Diencephalon (tissue), 1 donor: ENCODE measurements at places on chromosomes 3 and 15. TPM values are rescaled to one million over a fixed set of nuclear protein-coding genes. Genes with fewer than 3 reads are reported as not detected.

Gene MAPKBP1
- total RNA-seq = 36.9 TPM

Gene CHL1
- total RNA-seq = 745 TPM

Gene ITIH3
- total RNA-seq = not detected

Gene LRRC31
- not detected for total RNA-seq

Gene GPR87
- not detected for total RNA-seq

Gene MCCC1
- 36.7 TPM for total RNA-seq

Gene UBE2E2
- 46.4 TPM for total RNA-seq

Gene TTLL13
- total RNA-seq = not detected

Gene CELF6
- 19.8 TPM for total RNA-seq

Gene TMEM212
- total RNA-seq = not detected

Gene CCDC13
- total RNA-seq = 5.1 TPM

Gene RBP2
- total RNA-seq = not detected

Gene GPR149
- 22.1 TPM for total RNA-seq

Gene SOX2
- total RNA-seq = 188 TPM

Gene GPX1
- total RNA-seq = 79.1 TPM

Gene IL5RA
- 11.1 TPM for total RNA-seq

Gene PLS1
- total RNA-seq = 4.6 TPM

Gene ZNF385D
- 36.7 TPM for total RNA-seq

Gene SMCO1
- not detected for total RNA-seq

Gene TRPM7
- total RNA-seq = 56.7 TPM

Gene TP63
- 0.23 TPM for total RNA-seq

Gene CCNL1
- total RNA-seq = 76.6 TPM

Gene ST3GAL6
- 10.6 TPM for total RNA-seq

Gene P2RY1
- total RNA-seq = 63.9 TPM

Gene MUSTN1
- not detected for total RNA-seq

Gene SAXO2
- total RNA-seq = 14.8 TPM

Gene CEP19
- total RNA-seq = 11.8 TPM

Gene LMCD1
- 4.6 TPM for total RNA-seq

Gene PEX5L
- total RNA-seq = 36.2 TPM

Gene MST1
- total RNA-seq = 7.6 TPM

Gene PCSK6
- 17.8 TPM for total RNA-seq

Gene KNG1
- not detected for total RNA-seq

Gene TMEM158
- total RNA-seq = 18.9 TPM

Gene MEF2A
- total RNA-seq = 70.8 TPM

Gene CCDC80
- total RNA-seq = 10.4 TPM

Gene OR5H2
- total RNA-seq = not detected

Gene SPG21
- total RNA-seq = 55.8 TPM

Gene IGSF11
- total RNA-seq = 19.6 TPM

Gene STARD9
- 7.2 TPM for total RNA-seq

Gene CCR3
- total RNA-seq = not detected

Gene IL17RD
- total RNA-seq = 27.7 TPM

Gene GOLGA6A
- 0.23 TPM for total RNA-seq

Gene PPM1L
- total RNA-seq = 78.7 TPM

Gene CATSPER2
- 5.5 TPM for total RNA-seq

Gene TUSC7
- not detected for total RNA-seq

Gene TNFSF10
- total RNA-seq = 5.5 TPM
